ENCODE measurements at places on chromosomes 6 and 20. TPM values are rescaled to one million over a fixed set of nuclear protein-coding genes. Genes with fewer than 3 reads are reported as not detected.
A peak's percentile ranks its signal among the peaks of the same experiment; 100 is the strongest.

PCSK2 gene
- total RNA-seq, result 0.06 TPM

CHRNA4 gene
- total RNA-seq, result 0.24 TPM

DLL1 gene
- 4.4 TPM for total RNA-seq

GHRH gene
- total RNA-seq, result not detected

VNN1 gene
- total RNA-seq, result 0.44 TPM

ATP6V1G2 gene
- total RNA-seq, result 0.69 TPM

HM13 gene
- total RNA-seq, result 42.1 TPM

CTCFL gene
- not detected for total RNA-seq

NRSN1 gene
- not detected for total RNA-seq

- no peaks in the 10 kb centered on the region for H3K36me3 ChIP-seq
- DNase-seq, result no peak
- H3K4me1 ChIP-seq, result peaks cover 32% of the 10 kb centered on the region
- no peaks in the 10 kb centered on the region for H3K27me3 ChIP-seq
Observed at GRCh38 chr6:129490521-129491255, 219.3 kb downstream of the ARHGAP18 start.

- DNase-seq, result no peak
- H3K27me3 ChIP-seq, result no peaks in the 10 kb centered on the region
- H3K4me3 ChIP-seq, result no peak overlapping the region
- H3K27ac ChIP-seq, result no peak overlapping the region
- no peaks in the 10 kb centered on the region for H3K36me3 ChIP-seq
Observed at GRCh38 chr6:50966986-50967385, 148.3 kb downstream of the TFAP2B start.

GRCh38 chr6:79134699-79135474 is 56.8 kb upstream of the PHIP start:
- no peaks in the 10 kb centered on the region for H3K36me3 ChIP-seq
- no peak overlapping the region for H3K4me3 ChIP-seq
- H3K27ac ChIP-seq, result no peak overlapping the region
- no peaks in the 10 kb centered on the region for H3K27me3 ChIP-seq

- H3K27me3 ChIP-seq, result no peaks in the 10 kb centered on the region
- no peaks in the 10 kb centered on the region for H3K36me3 ChIP-seq
- H3K27ac ChIP-seq, result no peak overlapping the region
- DNase-seq, result no peak
Observed at GRCh38 chr6:52871621-52872020, 31.0 kb upstream of the GSTA5 start.

GRCh38 chr6:14189074-14189473 is 71.5 kb downstream of the CD83 start:
- no peak overlapping the region for H3K27ac ChIP-seq
- no peaks in the 10 kb centered on the region for H3K27me3 ChIP-seq
- H3K4me3 ChIP-seq, result no peak overlapping the region
- H3K36me3 ChIP-seq, result no peaks in the 10 kb centered on the region
- DNase-seq, result no peak

DNA sequence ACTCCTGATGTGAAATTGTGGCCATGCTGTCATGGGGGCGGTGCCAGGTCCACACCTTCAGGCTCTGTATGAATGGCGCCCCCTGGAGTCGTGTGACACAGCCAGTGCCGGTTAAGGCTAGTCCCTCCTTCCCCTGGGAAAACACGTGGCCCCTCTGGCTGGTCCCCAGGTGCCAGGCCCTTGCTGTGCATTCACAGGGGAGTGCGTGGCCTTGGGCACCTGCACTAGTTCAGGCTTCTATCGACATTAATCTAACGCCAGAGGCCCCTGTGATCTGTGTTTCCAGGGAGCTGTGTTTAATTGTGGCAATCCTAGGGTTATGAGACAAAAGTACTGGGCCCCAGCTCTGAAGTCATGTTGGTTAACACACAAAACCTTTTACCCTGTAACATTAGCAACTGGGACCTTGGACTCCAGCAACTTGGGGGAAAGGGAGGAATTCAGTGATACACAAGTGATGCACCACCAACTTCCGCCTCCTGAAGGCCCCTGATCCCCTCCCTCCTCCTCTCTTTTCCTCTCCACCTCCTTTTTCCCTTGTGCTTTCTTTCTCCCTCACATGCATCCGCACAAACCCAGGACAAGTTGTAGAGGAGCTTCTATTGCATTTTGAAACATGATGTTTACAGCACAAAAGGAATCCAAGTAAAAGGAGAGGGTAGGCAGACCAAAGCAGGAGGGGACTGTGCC is 74.0 kb downstream of the SSR1 start:
- no peaks in the 10 kb centered on the region for H3K27me3 ChIP-seq
- peak overlapping the region; percentile 71 for H3K27ac ChIP-seq
- peak; percentile 95 for DNase-seq
- peaks cover 38% of the 10 kb centered on the region for H3K4me1 ChIP-seq
- no peaks in the 10 kb centered on the region for H3K36me3 ChIP-seq
- no peak overlapping the region for H3K4me3 ChIP-seq

- no peak overlapping the region for H3K27ac ChIP-seq
- H3K4me1 ChIP-seq, result no peaks in the 10 kb centered on the region
- H3K27me3 ChIP-seq, result no peaks in the 10 kb centered on the region
- H3K36me3 ChIP-seq, result no peaks in the 10 kb centered on the region
- no peak for DNase-seq
- no peak overlapping the region for H3K4me3 ChIP-seq
Observed at GRCh38 chr20:9401371-9401770, 113.0 kb upstream of the LAMP5 start.

GRCh38 chr20:46683939-46684750 is 5.1 kb downstream of the TP53RK start:
- H3K27ac ChIP-seq, result no peak overlapping the region
- peaks cover 48% of the 10 kb centered on the region for H3K4me1 ChIP-seq
- H3K4me3 ChIP-seq, result peak overlapping the region; percentile 49
- no peaks in the 10 kb centered on the region for H3K27me3 ChIP-seq
- H3K36me3 ChIP-seq, result no peaks in the 10 kb centered on the region
- peak; percentile 42 for DNase-seq

- no peak overlapping the region for H3K4me3 ChIP-seq
- no peaks in the 10 kb centered on the region for H3K27me3 ChIP-seq
- peak overlapping the region; percentile 73 for H3K27ac ChIP-seq
- H3K4me1 ChIP-seq, result peaks cover 16% of the 10 kb centered on the region
Observed at GRCh38 chr6:90368601-90369000, 72.0 kb upstream of the BACH2 start.

DNA sequence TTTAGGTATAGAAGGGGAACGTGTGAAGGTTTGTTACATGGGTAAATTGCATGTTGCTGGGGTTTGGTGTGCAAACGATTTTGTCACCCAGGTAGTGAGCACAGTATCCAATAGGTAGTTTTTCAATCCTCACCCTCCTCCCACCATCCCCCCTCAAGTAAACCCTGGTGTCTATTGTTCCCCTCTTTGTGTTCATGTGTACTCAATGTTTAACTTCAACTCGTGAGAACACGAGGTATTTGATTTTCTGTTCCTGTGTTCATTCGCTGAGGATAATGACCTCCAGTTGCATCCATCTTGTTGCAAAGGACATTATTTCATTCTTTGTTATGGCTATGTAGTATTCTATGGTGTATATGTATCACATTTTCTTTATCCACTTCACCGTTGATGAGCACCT is 11.6 kb upstream of the VNN1 start:
- no peak overlapping the region for H3K4me3 ChIP-seq
- H3K27ac ChIP-seq, result no peak overlapping the region
- no peaks in the 10 kb centered on the region for H3K4me1 ChIP-seq
- H3K27me3 ChIP-seq, result no peaks in the 10 kb centered on the region
- no peaks in the 10 kb centered on the region for H3K36me3 ChIP-seq

GRCh38 chr20:23637282-23638221 is at the start of gene CST3:
Gene CST3 (minus strand): TSS chr20:23637955. CDS start chr20:23637862, 93 bp downstream.
- peaks cover 20% of the 10 kb centered on the region for H3K36me3 ChIP-seq
- H3K27ac ChIP-seq, result peak within 1 kb of the TSS; percentile 100
- peaks cover 61% of the 10 kb centered on the region for H3K4me1 ChIP-seq
- peak; percentile 96 for DNase-seq

DNA sequence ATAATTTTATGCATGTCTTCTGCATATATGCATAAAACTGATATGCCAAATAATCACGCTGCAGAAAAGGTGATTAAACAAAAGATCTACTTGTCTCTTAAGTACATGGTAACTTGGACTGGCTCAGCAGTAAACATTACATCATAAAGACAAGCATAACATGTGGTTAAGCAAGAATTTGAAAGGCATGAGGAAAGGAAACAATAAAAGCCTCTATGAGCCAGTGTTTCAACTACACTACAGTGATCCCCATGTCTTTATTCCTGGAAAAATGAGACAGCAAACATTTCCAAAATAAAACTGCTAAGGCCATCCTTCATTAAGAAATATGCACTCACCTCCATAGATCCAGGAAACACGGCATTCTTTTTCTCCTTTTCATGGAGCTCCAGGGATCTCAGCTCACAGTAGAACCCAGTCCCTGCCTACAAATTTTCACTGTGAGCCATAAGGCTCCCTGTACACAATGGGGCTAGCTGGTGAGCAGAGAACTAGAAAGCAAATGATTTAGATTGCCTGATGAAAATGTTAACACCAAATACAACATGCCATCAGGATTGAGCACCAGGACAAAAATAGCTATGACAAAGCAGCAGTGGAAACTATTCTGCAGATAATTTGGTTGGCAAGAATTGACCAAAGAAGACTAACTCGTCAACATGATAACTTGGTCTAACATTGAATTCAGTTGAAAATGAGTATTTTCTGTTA is 156.1 kb downstream of the COL21A1 start:
- peak overlapping the region; percentile 40 for H3K27ac ChIP-seq
- H3K4me3 ChIP-seq, result no peak overlapping the region
- H3K36me3 ChIP-seq, result no peaks in the 10 kb centered on the region
- H3K27me3 ChIP-seq, result no peaks in the 10 kb centered on the region

DNA sequence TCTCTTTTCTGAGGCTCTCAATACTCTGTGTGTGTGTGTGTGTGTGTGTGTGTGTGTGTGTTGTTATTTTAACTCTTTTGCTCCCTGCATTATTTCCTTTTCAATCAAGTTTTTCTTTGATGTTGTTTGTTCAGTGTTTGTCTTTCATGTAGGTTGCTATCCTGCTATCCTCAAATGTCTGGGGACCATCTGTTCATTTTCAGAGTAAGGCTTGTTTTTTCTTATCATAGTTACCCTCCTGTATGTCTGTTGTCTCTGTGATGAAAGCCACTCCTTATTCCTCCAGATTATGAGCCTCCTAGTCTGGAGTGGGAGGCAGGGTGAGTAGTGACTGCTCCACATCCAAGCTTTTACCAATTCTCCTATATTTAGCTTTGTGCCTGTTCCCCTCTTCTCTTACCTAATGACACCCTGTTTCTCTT is 9.2 kb downstream of the ENPP3 start:
- no peak overlapping the region for H3K27ac ChIP-seq
- no peaks in the 10 kb centered on the region for H3K27me3 ChIP-seq
- no peak overlapping the region for H3K4me3 ChIP-seq

DNA sequence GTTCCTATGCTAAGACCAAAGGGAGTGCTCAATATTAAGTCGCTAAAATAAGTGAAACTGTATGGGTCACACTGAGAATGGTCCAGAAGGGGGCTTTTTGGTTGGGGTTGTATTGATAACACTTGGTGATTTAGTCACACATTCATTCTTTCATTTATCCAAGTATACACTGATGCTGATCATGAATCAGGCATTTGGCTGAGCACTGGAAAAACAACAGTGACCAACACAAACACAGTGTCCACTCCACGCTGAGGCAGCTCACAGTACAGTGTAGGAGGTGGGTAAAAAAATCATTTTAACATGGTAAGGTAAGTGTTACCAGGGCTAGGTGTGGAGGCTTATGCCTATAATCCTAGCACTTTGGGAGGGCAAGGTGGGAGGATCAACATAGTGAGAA is 9.2 kb upstream of the FAM83C start:
- H3K27ac ChIP-seq, result no peak overlapping the region
- H3K27me3 ChIP-seq, result no peaks in the 10 kb centered on the region
- H3K36me3 ChIP-seq, result no peaks in the 10 kb centered on the region
- no peak overlapping the region for H3K4me3 ChIP-seq
- no peak for DNase-seq
- peaks cover 19% of the 10 kb centered on the region for H3K4me1 ChIP-seq

- no peak for DNase-seq
- no peak overlapping the region for H3K4me3 ChIP-seq
- H3K36me3 ChIP-seq, result no peaks in the 10 kb centered on the region
- peaks cover 5% of the 10 kb centered on the region for H3K4me1 ChIP-seq
- H3K27ac ChIP-seq, result no peak overlapping the region
Observed at GRCh38 chr6:109344226-109344625, 38.0 kb downstream of the CD164 start.

DNA sequence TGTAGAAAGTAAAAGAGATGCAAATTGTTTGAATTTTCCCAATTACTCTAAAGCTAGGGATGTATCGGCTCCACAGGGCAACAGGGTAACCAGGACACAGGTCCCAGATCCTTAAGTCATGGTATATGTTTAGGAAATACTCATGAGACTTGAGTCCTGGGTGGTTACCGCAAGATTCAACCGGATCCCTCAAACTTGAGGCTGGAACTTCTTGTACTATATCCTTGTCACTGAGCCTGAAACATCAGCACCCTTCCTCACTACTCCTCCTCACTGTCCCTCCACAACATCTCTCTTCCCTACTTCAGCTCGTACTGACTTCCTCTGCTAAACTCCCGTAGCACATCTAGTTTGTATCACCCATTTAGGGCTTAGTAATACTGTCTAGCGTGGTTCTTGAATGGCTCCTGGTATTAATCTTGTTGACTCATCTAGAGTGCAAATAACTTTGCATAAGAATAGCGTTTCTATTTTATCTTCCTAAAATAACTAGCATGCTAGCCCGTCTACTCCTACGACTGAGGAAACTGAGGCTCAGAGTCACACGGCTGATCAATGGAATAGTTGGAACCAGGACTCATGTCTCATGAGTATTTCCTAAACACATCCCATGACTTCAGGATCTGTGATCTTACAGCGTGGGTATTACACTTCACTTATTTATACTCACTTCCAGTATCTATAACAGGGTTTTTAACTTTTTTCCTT is 72.1 kb downstream of the FILIP1 start:
- no peaks in the 10 kb centered on the region for H3K27me3 ChIP-seq
- DNase-seq, result no peak
- H3K27ac ChIP-seq, result peak overlapping the region; percentile 53
- H3K36me3 ChIP-seq, result no peaks in the 10 kb centered on the region
- H3K4me1 ChIP-seq, result peaks cover 93% of the 10 kb centered on the region

Data from psoas muscle (tissue), 8 donors.